Activated naive CD4-positive, alpha-beta T cell treated with anti-CD3 and anti-CD28 coated beads for 36 hours (primary cell): ENCODE measurements at places on chromosomes 13 and 19.

DNA sequence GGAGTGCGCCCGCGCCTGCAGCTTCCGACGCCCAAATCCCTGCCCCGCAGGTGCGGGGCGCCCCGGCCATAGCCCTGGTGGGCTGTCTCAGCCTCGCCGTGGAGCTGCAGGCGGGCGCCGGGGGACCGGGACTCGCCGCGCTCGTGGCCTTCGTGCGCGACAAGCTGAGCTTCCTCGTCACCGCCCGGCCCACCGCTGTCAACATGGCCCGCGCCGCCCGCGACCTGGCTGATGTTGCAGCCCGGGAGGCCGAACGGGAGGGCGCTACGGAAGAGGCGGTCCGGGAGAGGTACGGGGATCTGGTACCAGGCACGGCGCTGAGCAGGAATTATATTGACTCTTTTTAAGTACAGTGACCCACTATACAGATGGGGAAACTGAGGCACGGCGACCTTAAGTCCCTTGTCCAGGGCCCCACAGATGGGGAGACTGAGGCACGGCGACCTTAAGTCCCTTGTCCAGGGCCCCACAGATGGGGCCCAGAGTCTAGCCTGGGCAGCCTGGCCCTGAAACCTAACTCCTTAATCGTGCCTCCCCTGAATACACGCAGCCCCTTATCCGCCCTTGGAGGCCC is 586 bp downstream of the MRI1 start:
- DNase-seq: peak; percentile 47

DNA sequence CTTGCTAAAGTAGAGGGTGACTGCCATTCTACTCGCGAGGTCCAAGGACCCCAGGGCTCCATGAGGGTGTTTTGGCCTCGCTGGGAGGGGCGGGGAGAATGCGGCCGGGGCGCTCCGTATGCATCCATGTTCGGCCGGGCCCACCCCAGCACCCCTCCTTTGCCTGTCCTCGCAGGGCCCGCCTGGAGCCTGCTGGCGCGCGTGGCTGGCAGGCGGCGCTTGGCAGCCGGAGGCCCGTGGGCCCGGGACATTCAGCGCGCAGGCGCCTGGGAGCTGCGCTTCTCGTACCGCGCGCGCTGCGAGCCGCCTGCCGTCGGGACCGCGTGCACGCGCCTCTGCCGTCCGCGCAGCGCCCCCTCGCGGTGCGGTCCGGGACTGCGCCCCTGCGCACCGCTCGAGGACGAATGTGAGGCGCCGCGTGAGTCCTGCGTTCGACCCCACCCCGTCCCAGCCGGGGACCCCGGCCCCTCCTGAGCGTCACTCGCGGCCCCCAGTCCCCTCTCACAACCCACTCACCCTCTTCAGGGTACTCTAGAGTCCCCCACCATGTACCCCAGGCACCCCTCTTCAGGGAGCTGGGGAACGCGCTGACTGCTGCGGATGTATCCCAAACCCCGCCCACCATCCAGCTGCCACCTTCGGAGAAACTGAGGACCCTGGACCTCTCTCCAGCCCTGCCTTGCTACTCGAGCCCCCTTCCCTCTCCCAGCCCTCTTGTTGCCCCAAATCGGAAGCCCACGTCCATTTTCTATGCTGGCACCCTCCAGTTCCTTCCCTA is 4.1 kb downstream of the DLL3 start:
- DNase-seq: peak; percentile 68

GRCh38 chr13:49497272-49497671 is 1.5 kb downstream of the PHF11 start:
- DNase-seq: peak; percentile 8

DNA sequence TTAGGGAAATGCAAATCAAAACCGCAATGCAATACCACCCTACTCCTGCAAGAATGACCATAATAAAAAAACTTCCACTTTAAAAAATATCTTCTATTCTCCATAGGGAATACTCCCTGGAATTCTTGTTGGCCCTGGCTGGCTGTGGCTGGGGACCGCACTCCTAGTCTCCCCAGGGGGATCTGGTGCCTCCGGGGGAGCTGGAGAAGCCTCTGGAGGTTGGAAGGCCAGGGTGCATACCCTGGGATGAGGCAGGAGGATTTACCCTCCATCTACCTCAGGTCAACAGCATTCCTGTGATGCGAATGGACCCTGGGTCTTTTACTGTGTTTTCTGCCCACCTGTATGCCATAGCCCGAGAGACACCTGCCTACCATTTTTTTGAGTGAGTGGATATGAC is 120.0 kb upstream of the ZNF536 start:
- no peak for DNase-seq

DNA sequence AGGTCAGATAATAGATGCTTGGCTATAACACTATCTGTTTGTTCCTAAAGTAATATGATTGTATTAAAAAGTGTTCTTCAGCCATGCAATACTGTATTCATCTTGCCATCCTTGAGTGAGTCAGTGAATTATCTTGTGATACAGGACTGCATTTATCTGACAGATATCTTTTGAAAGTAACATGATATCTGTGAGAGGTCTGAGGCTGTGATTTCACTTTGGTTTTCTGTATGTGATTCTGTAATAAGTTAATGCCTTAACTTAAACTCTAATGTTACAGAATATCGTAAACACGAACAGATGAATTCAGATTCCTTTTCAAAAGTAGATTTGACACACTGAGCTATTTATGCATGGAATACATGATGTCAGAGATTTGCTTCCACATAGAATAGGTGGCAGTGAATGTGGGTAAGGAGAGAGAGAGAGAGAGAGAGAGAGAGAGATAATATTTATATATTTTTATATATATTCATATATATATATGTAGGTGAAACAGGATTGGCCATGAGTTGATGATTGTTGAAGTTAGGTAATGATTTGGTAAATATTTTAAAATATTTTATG is 97.9 kb upstream of the RNF113B start:
- DNase-seq: no peak

DNA sequence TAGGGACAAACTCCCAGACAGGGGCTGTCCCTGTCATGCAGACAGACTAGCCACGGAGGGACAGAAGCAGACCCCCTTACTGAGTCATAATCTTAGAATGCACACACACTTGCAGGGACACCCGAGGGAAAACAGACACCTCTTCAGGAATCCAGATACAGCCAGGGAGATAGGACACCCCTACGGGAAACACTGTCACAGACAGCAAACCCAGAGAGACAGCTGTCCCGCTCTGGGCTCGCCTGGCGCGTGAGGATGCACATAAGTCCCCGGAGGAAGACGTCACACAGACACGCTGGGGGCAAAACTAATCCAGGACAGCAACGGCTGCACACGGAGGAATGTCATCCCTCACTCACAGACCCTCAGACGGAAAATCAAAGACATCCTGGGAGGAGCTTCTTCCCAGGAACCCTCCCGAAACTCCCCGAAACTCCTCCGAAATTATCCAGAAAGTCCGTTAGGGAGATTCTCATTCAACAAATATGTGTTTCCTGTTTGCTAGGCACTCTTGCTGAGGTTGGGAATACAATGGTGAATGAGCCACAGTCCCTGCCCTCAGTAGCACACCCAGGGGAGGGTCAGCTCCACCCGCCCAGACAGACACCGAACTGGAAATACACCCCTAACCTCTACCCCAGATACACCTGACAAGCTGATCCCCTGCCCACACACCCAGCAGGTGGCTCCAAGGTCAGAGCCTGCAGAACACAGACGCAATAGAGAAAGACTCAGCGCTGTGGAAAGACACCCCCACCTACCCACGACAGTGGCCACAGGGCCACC is 15.2 kb upstream of the TOMM40 start:
- no peak for DNase-seq

- DNase-seq: no peak
Measured at GRCh38 chr13:31940076-31940475, 91.5 kb upstream of the FRY start.

DNA sequence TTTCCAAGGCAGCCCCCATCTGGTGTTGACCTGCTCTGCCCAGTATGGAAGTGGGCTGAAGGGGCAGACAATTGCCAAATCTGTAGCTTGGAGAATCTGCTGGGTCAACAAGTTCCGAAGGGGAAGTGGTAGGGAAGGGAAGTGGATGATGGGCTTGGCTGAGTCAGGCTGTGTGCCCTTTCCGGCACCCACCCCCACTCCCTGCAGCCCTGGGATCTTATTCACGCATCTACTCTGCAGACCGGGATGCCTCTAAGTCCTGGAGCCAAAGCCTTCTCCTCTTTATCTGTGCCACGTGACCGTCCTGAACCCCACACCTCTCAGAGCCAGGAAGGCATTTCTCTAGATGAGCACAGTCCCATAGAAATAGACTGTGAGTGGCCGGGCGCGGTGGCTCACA is 7.5 kb upstream of the C5AR2 start:
- no peak for DNase-seq

DNA sequence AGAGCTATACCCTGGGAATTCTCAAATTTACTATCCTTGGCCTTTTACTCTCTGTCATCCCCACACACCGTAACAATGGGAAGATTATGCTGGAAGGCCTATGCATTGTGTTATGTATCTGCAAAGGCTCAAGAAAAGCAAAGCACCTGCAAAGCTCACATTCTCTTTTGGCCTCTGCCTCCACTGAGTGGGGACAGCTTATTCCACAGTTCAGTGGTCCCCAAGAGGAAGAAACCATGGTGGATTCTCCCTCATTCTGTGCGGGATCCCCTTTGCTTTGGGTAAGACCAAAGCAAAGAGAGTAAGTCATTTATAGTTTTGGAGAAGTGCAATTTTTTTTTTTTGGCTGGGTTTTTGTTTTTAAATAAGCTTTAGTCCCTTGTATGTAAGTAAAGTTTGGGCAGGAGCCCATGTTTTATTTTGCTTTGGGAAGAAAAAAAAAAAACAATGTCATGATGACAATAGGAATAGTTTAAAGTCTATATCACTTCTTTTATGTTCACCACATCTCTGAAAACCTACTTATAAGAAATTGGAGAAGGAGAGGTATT is 530.6 kb downstream of the FGF9 start:
- no peak for DNase-seq

DNA sequence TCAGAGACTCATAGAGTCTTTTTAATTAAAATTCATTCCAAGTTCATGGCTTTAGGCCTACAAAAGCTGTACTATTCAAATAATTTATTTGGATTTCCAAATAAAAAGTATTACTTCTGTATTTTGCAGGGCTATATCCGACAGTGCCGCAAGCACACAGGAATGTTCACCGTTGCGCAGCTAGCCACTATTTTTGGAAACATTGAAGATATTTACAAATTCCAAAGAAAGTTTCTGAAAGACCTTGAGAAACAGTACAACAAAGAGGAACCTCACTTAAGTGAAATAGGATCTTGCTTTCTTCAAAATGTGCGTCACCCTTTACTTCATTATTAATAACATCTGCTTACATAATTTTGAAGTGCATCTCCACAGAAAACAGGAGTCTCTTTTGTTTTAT is 20.5 kb upstream of the C1QTNF9 start:
- no peak for DNase-seq

DNA sequence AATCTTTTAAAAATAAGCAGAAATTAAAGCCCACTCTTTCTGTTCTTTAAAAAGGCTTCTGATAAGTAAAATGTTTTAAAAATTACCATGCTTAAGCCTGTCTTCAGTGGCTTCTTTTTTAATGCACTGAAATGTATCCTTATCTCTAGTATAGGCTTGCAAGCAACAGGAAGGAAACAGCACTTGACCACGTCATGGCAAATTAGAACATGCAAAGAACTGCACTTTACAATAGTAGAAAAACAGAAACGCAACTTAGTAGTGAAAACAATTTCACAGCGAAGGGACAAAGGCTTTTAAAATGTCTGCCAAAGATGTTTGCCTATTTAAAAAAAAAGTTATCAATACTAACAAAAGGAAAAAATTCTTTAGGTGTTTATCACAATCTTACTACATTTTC is 36.3 kb downstream of the ELF1 start:
- DNase-seq: peak; percentile 60

DNA sequence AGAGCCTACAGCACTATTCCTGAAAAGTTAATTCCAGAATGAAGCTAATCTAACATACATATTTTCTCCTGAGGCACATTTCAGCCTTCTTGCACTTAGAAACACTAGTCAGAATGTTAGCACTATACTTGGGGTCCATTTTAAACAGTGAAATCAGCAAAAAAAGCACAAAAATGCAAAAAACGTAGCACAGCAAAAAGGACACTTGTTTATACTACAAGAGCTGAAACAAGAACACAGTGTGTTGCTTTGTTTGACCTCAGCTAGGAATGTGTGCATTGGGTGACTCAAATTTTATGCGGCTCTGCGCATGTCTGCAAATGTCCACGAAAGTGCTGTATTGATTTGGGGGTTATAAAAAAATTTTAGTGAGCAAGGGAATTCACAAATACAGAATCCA is 226.2 kb downstream of the KCNRG start:
- no peak for DNase-seq

DNA sequence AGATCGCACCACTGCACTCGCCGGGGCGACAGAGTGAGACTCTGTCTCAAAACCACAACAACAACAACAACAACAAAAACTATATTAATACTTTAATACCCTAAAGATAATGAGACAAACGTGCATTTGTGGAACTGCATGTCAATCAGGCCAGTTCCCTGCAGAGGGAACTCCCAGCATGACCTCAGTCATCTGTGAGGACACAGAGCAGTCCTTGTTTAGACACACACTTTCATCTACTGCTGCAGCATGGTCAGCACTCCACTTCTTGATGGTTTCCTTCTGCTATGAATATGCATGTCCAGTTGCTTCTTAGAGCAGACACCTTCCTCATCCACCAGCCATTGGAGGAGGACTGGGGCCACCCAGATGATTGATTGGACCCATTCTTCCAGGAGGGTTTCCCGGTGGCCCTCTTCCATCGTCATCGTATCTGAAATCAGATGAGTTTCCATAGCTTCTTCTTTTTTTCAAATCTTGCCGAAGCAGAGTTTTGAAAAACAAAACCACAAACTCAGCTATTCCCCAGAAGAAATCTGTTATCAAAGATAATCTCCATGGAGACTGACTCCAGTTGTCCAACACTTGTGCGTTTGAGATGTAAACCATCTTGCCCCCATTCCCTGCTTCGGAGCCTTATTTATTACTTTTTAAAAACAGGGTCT is 26.5 kb downstream of the ZNF607 start:
- no peak for DNase-seq

DNA sequence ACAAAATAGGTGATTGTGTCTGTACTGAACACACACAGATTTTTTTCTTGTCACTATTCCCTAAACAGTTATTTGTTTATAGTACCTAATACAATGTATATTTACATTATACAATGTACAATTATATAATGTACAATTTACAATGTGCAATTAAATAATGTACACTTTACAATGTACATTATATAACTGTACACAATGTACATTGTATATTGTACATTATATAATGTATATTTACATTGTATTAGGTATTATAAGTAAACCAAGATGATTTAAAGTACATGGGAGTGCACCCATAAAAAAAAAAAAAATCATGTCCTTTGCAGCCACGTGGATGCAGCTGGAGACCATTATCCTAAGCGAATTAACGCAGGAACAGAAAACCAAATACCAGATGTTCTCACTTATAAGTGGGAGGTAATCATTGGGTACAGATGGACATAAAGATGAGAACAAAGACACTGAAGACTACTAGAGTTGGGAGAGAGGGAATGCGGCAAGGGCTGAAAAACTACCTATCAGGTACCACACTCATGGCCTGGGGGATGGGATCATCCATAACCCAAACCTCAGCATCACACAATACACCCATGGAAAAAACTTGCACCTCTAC is 68.1 kb downstream of the ABCC4 start:
- DNase-seq: no peak

- DNase-seq: no peak
Measured at GRCh38 chr13:79745081-79745480, 264.1 kb downstream of the NDFIP2 start.
